ENCODE measurements at places on chromosomes 16 and 17. TPM values are rescaled to one million over a fixed set of nuclear protein-coding genes. Genes with fewer than 3 reads are reported as not detected.

DNA sequence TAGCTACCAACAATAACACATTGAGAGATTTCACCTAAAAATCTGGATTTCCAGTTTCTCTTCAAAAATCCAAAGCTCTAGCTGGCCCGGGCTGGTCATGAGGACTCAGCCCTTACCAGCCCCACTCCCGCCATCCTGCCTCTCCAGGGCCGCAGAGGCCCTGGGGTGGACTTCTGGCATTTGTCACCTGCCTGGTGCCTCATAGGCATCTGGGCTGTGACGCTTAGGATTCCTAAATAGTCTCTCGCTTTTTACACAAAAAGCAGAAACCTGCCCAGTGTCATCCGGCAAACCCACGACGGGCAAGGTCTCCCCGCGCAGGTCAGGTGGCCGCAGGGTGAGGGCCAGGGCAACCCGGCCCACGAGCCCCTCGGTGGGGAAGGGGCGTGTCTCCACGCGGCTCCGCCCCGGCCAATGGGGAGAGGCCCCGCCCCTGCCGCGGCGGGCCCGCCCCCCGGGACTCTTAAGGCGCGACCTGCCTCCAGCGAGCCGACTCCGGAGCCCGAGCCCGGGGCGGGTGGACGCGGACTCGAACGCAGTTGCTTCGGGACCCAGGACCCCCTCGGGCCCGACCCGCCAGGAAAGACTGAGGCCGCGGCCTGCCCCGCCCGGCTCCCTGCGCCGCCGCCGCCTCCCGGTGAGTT, at the start of gene VASN:
VASN (plus strand) TSS at position 492 of the 644 bp plus-strand sequence. CDS start 9,030 bp downstream, outside the sequence.
- peaks cover 40% of the 10 kb centered on the region for H3K4me1 ChIP-seq
- peak within 1 kb of the TSS; percentile 42 for H3K4me3 ChIP-seq
- peak; percentile 71 for DNase-seq

PFN1 gene
- 560 TPM for total RNA-seq

GRCh38 chr16:69399361-69399760, 13.6 kb upstream of the TERF2 start:
- H3K4me3 ChIP-seq: no peak overlapping the region
- no peak overlapping the region for H3K27ac ChIP-seq
- H3K27me3 ChIP-seq: no peaks in the 10 kb centered on the region
- no peaks in the 10 kb centered on the region for H3K36me3 ChIP-seq

DNA sequence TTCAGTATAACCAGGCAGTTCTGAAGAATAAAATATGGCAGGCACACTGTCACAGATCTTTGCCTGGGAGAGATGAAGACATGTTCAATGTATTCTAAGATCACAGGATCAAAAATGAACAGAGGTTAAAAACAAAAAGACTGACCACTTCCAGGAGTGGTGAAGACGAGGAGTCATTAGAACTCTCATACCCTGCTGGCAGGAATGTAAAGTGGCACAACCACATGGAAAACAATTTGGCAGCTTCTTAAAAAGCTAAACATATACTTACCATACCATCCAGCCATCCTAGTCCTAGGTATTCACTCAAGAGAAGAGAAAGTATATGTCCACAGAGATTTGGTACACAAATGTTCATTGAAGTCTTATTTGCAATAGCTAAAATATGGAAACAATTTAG, 406.3 kb downstream of the NPIPA8 start:
- no peak overlapping the region for H3K4me3 ChIP-seq
- no peak overlapping the region for H3K27ac ChIP-seq
- no peaks in the 10 kb centered on the region for H3K27me3 ChIP-seq
- no peak for DNase-seq

GRCh38 chr17:36679815-36680467, 78.6 kb downstream of the MRM1 start:
- H3K4me1 ChIP-seq: peaks cover 22% of the 10 kb centered on the region
- H3K36me3 ChIP-seq: no peaks in the 10 kb centered on the region
- no peak overlapping the region for H3K4me3 ChIP-seq

DNA sequence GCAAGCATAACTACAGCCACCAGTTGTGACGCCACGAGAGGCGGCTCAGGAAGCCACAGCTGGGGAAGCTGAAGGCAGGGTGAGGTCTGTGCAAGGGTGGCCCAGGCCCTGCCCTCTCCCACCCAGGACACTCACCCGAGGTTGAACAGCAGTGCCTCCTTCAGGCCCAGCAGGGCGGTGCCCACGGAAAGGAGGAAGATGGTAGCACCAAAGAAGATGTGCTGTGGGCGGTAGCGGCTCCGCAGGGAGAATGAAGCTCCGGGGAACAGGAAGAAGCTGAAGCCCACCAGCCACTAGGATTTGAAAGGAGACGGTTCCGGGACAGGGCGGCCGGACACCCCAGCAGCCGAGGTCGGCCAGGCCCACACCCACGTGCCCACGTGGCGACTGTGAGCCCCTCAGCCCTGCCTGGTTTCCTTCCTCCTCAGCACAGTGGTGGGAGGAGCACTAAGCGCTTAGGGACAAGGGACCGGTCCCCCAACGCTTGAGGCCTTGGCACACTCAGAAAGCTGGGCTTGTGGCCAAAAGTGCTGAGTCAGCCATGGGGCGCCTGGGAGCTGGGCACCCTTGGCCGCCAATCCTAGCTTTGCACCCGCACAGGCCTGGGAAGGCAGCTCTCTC, 11.0 kb downstream of the CYB561 start:
- H3K4me3 ChIP-seq: no peak overlapping the region
- no peaks in the 10 kb centered on the region for H3K27me3 ChIP-seq
- DNase-seq: peak; percentile 71
- peaks cover 56% of the 10 kb centered on the region for H3K4me1 ChIP-seq

GRCh38 chr17:64180089-64181073, 50.4 kb upstream of the ERN1 start:
- H3K4me3 ChIP-seq: no peak overlapping the region
- no peak overlapping the region for H3K27ac ChIP-seq
- no peaks in the 10 kb centered on the region for H3K36me3 ChIP-seq
- no peaks in the 10 kb centered on the region for H3K4me1 ChIP-seq
- no peak for DNase-seq

- H3K36me3 ChIP-seq: no peaks in the 10 kb centered on the region
- H3K4me3 ChIP-seq: no peak within 1 kb of the TSS
- H3K27ac ChIP-seq: no peak within 1 kb of the TSS
- peaks cover 35% of the 10 kb centered on the region for H3K4me1 ChIP-seq
- DNase-seq: no peak
- H3K27me3 ChIP-seq: no peaks in the 10 kb centered on the region
These were observed at the start of gene SLC5A10 for GRCh38 chr17:18951941-18952842. TSS of gene SLC5A10 (plus strand) at chr17:18952165. CDS start at chr17:18952206, 41 bp downstream.

- H3K27me3 ChIP-seq: no peaks in the 10 kb centered on the region
- no peaks in the 10 kb centered on the region for H3K4me1 ChIP-seq
- H3K27ac ChIP-seq: no peak overlapping the region
- no peak for DNase-seq
- no peaks in the 10 kb centered on the region for H3K36me3 ChIP-seq
These were observed 144.8 kb upstream of the CCL2 start for GRCh38 chr17:34110315-34110714.

- H3K27me3 ChIP-seq: no peaks in the 10 kb centered on the region
- H3K27ac ChIP-seq: no peak overlapping the region
- peaks cover 65% of the 10 kb centered on the region for H3K36me3 ChIP-seq
- H3K4me3 ChIP-seq: no peak overlapping the region
These were observed 40.5 kb downstream of the USP7 start for GRCh38 chr16:8923199-8923598.

DNA sequence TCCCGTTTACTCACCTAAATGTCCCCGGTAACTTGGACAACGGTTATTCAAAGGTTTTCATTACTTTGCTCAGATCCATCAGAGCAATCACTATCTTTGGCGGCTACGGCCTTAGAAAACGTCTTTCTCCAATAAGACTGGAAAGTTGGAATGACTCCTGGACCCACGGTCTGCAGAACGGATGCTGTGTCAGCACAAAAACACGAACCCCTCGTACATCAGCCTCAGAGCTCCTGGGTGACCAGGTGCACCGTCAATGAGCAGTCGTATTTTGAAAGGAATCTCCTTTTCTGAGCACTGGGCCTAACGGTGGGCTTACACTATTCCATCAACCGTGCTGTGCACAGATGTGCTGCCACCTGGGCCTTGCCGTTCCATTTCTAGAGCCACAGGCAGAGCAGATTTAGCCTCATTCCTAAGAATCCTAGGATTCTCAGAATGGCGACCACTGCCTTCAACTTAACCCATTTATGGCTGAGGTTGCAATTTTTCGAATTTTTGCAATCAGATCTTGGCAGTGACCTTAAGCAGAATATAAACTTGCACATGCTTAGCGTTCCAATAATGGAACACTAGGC, 110.8 kb upstream of the ZNF750 start:
- H3K27ac ChIP-seq: no peak overlapping the region
- no peaks in the 10 kb centered on the region for H3K27me3 ChIP-seq
- H3K4me3 ChIP-seq: no peak overlapping the region
- no peaks in the 10 kb centered on the region for H3K36me3 ChIP-seq

DLX4 gene
- total RNA-seq: 0.70 TPM

DNA sequence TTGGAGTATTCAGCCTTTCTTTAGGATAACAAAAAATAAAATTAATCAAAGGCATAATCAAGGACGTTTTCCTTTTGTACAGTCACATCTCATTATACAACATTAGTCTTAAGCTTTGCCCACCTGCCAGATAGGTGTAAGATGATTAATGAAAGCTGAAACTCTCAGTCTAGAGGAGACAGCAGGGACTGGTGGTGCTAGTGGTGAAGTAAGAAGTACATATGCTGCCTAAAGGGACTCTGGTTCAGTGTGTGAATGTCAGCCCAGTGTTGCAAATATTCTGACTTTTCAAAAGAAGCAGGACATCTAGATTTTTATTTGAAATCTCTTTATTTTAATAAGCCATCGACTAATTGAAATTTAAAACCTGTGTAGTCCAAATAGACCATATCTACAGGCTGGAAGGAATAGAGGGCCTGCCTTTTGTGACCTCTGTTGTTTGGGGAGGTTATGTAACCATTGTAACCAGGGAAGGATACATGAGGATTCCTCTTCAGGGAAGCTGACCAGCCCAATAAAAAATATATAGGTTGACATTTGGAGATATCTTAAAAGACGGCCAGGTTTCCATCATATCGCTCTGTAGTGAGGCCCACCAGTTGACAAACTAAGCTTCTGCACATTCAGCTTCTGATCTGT, 54.1 kb downstream of the FTO start:
- no peaks in the 10 kb centered on the region for H3K36me3 ChIP-seq
- no peak overlapping the region for H3K27ac ChIP-seq
- H3K4me3 ChIP-seq: no peak overlapping the region
- no peaks in the 10 kb centered on the region for H3K27me3 ChIP-seq
- DNase-seq: no peak
- H3K4me1 ChIP-seq: no peaks in the 10 kb centered on the region

GRCh38 chr17:4165301-4166010, 22.5 kb downstream of the CYB5D2 start:
- H3K27ac ChIP-seq: no peak overlapping the region
- H3K4me1 ChIP-seq: peaks cover 9% of the 10 kb centered on the region
- peaks cover 58% of the 10 kb centered on the region for H3K36me3 ChIP-seq
- DNase-seq: no peak
- H3K27me3 ChIP-seq: no peaks in the 10 kb centered on the region
- H3K4me3 ChIP-seq: no peak overlapping the region

DNA sequence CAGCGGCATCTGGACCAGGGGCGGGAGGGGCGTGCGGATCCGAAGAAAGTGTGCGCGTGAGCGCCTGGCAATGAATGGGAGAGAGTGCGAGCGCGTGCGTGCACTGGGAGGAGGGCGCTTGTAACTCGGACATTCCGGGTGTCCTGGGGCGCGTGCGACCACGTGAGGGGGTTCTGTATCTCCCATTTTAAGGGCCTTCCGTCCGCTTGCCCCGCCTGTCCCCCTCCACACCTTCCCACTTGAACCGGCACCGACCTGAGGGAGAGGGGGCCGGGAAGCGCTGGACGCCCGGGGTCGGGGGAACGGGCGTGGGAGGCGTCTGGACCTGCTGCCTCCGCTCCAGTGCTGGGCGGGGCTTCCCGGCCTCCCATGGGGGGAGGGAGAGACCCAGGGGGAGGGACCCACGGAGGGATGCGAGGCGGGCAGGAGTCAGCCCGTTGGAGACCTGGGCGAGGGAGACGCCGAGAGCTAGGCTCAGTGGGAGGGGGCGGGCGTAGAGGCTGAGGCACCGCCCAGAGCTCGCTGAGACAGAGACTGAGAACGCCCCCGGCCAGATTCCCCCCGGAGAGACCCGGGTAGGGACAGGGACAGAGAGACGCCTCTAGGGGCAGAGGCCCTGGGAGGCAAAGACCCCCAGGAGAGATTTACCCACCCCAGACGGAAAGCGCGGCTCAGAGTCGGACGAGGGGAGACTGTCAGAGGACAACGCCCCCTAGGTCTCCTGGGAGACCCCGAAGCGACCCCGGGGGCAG, at the start of gene KREMEN2:
KREMEN2 (plus strand) TSS at position 553 of the 752 bp plus-strand sequence. CDS start 246 bp downstream, outside the sequence.
- peak within 1 kb of the TSS; percentile 47 for H3K4me3 ChIP-seq
- no peak for DNase-seq
- H3K4me1 ChIP-seq: peaks cover 59% of the 10 kb centered on the region
- no peaks in the 10 kb centered on the region for H3K36me3 ChIP-seq
- H3K27me3 ChIP-seq: peaks cover 27% of the 10 kb centered on the region

DNA sequence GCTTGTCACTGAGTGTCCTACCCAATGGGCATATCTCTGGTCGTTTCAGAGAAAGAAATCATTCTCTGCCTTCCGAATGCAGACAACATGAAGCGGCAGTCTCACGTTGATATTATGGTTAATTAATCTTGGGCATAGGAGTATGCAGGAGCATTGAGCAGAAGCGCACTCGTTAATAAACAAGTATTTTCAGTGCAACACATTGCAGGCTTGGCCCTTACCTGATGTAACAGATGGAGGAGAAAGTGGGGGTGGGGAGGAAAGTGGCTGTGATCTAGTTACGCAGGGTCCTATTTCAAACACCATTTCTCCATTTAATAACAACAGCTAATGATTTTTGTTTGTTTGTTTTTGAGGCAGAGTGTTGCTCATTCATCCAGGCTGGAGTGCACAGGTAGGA, 414.0 kb upstream of the RBFOX1 start:
- H3K27me3 ChIP-seq: no peaks in the 10 kb centered on the region
- no peaks in the 10 kb centered on the region for H3K4me1 ChIP-seq
- DNase-seq: no peak

PIRT gene
- not detected for total RNA-seq

DNA sequence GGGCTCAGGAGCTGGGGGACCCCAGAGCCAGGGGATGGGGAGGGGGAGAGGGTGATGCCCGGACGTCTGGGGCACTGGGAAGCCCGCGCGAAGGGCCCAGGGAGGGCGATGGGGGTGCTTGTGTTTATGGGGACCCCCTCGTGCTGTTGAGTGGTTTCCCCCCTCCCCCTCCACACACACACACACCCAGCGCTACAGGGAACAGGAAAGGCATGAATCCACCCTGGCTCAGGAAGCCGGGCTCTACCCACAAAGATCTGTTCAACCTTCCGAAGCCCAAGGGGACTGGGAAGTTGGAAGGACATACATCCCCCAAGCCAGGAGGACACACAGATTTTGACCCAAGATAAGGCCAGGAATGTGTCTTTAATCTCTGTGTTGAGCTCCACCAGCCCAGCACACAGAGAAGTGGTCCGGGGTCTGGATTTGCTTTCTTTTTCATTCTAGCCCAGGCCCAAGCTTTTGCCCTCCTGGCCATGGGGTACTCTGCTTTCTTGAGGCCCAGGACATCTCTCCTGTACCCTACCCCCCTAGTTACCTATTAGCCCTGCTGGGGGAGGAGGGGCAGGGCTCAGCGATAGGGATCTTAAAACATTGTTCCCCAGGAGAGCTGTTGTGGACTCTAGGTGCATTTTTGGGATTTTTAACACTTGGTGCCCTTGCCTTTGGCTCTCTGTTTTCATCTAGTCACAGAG, 1.2 kb downstream of the UBALD2 start:
- no peak for DNase-seq
- H3K4me1 ChIP-seq: peaks cover 65% of the 10 kb centered on the region
- H3K36me3 ChIP-seq: peaks cover 24% of the 10 kb centered on the region
- H3K4me3 ChIP-seq: peak overlapping the region; percentile 100

EFCAB5 gene
- 4.7 TPM for total RNA-seq

All from CD4-positive, alpha-beta memory T cell (primary cell).